ENCODE measurements at places on chromosomes 4 and X.
A peak's percentile ranks its signal among the peaks of the same experiment; 100 is the strongest.

DNA sequence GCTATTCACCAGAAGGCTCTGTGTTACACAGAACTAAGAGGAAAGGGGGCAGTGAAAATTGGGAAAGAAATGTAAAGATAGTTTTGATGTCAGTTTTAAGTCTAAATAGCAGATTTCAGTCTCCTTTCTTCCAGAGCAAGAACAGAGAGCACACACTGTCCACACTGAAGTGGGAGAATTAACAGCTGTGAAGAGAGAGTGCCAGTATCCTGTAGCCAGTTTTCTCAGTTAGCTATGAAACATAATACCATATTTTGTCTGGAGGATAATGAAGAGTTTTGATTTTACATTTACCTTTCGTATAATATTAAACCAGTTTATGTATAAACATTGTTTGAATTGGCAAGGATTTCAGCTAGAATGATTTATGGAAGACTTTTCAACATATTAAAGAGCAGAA is 35.1 kb downstream of the FBXO8 start:
- DNase-seq: no peak

DNA sequence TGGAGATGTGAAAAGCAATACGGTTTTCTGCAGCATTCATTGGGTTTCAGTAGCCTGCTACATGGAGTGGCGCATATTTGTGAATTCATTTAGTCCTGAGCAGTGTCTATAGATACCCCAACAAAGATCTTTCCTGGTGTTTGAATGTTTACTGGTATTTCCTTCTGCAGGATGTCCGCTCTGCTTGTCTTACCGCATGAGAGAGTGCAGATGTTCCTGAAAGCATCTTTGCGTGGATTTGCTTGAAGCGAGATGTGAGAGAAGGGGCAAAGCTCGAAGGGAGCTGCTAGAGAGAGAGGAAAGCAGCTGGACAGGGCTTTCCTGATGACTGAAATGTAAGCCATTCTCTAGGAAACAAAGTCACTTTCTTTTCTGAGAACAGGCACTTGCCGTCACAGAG is 40.9 kb upstream of the GYPA start:
- DNase-seq: no peak

DNA sequence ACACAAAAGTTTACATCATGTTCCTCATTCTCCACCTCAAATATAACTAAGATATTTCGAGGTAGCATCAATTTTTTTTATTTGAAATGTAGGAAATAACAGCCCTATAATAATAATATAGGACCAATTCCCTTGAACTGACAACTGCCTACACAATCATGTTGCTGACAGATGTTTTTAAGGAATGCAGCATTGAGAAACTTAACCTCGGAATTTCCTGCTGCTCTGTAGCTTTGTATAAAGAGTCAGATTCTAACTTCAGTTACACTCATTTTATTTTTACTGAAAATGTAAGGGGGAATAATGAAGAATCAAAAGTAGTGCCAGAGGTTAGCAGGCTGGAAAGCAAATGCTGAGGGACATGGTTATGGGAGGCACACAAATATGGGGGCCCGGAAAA is 235.8 kb downstream of the RBMX2 start:
- no peak for DNase-seq

DNA sequence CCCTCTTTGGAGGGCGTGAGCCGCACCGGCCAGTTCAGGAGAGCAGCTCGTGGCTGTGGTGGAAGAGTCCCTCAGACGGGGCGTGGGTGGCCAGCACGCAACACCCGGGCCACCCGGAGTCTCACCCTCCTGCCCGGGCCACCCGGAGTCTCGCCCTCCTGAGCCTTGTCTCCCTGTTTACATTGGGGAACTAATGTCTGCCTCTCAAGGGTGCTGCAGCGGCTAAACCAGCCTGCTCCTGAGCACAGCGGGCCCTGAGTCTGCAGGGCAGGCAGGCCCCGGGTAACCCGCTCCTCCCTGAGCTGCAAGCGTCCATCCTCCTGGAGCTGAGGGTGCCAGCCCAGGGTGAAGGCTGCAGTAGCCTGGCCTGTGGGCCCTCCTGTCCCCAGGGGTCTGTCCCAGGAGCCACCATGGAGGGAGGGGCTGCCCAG is 3.0 kb downstream of the PDE6B start:
- no peak for DNase-seq

DNA sequence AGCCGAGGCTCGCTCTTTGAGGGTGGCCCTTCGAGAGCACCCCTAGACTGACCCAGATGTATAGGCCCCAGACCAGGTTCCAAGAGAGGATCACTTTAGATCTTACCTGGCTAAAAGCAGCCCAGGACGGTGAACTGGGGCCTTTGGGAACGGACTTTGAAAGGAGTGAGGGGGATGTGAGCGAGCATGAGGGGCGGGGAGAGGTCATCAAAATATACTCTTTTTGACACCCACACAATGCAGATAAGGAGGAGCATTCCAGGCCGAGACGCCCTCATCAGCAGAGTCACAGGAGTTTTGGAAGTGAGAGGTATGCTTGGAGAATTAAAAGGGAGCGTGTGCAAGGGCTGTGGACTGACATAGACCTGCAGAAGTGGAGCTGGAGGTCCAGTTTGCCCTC is 528 bp downstream of the NSDHL start:
- no peak for DNase-seq

GRCh38 chr4:36064117-36064516 is 180.2 kb downstream of the ARAP2 start:
- DNase-seq: no peak

GRCh38 chr4:67929426-67929825 is 33.9 kb downstream of the TMPRSS11A start:
- no peak for DNase-seq

- DNase-seq: peak; percentile 68
Observed at GRCh38 chr4:1345903-1346780, 866 bp upstream of the UVSSA start.

DNA sequence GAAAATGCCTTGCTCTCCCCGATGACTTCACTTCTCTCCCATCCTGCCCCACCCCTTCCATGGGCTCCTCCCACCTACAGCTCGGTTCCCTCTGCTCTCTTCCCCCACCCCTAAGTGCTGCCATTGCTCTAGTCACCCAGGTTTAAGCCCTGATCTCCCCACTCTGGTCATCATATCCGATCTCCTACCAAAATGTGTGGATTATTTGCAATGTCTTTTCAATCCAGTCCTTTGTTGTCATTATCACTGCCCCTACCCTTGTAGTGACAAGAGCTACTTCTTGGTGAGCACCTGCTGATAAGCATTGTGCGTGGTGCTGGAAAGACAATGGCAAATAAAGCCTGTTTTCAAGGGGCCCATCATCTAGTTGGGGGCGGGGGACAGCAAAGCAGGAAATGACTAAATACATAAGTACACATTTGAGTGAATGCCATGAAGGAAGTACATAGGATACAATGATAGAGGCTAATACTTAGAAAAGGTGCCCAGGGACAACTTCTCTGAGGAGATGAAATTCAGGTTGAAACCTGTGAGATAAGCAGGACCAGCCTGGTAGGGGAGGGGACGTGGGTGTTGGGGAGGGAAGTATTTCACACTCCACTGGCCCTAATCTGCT is 63.8 kb downstream of the DLG3 start:
- no peak for DNase-seq

Measured in left renal cortex interstitium (tissue), 4 donors.